Omental fat pad (tissue), 4 donors: ENCODE measurements at places on chromosomes 12 and 14.

- DNase-seq: no peak
Measured at GRCh38 chr14:97077687-97078086, 280.5 kb downstream of the VRK1 start.

DNA sequence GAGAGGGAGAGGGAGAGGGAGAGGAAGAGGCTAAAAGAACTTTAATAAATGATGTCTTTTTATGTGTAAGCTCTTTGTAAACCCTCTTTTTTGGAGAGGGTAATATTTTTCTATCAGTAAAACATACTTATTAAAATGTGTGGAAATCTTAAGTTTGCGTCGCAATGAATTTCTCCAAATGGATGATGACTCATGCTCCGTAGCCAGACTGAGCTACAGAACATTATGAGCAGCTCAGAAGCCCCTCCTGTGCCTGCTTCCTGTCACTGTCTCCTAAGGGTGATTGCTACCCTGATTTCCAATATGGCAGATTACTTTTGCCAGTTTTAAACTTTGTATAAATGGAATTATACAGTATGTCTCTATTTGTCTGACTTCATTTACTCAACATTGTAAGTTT, 13.0 kb upstream of the PYGL start:
- DNase-seq: no peak

- peak; percentile 14 for DNase-seq
Measured at GRCh38 chr14:101472518-101472849, 88.8 kb upstream of the DIO3 start.

GRCh38 chr14:38502239-38502638, 246.3 kb upstream of the CLEC14A start:
- no peak for DNase-seq

DNA sequence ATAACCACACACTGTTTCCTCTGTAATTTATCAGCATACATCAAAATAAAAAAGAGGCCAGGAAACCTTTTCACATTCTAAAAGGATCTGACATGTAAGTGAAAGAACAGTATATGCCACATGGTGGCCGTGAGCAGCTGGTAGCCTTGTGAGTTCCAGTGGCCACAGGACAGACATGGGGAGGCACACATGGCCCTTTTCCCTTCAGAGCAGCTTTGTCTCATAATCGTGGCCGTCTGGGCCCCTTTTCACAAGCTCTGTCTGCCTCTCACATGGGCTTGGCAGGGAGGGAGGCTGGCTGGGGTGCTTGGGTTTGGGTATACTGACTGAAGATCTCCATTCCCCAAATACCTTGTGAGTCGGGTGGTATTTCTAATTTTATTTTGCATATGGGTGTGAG, 1.5 kb upstream of the ZDHHC22 start:
- DNase-seq: no peak

DNA sequence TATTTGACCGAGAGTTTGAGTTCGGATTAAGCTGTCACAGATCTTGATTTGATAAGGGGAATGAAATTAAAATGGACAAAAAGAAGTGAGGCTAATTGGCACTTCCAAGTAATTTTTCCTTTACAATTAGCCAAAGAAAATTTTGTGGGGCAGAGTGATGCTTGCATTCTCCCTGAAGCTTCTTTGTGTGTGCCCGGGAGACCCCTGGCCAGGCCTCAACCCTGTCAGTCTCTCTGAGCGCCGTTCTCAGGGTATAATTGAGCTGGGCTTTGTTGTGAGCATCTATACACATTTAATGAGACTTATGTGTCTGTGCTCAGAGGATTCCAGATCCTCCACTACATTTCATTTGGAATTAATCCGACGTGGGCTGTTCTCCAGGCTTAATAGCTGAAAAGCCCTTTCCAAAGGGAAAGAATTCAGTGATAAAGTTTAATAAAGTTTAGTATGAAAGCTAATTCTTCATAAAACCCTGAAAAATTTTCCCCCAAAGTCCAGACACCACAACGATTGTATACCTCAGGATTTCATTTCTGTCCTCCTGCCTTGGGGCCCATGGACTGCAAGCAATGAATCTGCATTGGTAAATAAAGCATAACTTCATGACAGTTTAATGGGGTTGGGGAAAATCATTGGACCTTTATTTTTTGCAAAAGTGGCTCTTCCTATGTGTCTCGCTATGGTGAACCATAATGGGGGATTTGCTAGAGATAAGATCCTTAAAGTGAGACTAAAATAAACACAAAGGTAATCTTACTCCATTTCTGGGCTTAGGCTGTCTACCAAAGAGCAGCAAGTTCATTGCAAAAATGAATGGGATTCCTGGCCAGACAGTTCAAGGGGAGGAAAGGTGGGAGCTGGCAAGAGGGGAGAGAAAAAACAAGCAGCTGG, 292.6 kb downstream of the C12orf75 start:
- no peak for DNase-seq

DNA sequence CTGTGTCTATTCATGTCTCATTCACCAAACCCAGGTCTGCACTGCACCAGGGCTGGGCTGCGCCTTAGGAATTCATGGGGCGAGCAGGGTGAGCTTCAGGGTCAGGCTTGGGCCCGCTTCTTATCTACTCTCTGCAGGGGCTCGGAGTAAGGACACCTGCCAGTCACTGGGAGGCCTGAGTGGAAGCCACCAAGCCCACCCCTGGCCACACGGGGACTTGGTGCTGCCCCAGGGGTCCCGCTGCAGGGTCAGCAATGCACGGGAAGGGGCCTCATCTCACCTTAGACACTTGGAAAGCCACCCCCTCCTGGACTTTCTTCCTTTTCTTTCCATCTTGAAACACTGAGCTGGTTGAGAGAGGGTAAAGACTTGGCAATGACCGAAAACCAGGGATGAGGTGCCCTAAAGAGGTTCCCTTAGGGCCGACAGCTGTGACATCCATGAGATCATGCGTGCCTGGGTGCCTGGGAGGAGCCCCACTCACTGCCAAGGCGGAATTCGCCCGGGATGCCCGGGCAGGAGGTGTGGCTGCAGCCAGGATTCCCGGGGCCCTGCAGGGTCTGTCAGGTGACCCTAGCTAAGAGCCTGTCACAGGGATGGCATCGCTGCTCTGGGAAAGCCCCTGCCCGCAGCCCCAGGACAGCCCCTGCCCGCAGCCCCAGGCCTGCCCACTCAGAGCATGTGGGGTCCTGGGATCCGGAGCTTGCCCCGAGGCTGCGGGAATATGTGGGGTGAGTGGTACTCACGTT, 45.5 kb upstream of the EML1 start:
- DNase-seq: no peak

DNA sequence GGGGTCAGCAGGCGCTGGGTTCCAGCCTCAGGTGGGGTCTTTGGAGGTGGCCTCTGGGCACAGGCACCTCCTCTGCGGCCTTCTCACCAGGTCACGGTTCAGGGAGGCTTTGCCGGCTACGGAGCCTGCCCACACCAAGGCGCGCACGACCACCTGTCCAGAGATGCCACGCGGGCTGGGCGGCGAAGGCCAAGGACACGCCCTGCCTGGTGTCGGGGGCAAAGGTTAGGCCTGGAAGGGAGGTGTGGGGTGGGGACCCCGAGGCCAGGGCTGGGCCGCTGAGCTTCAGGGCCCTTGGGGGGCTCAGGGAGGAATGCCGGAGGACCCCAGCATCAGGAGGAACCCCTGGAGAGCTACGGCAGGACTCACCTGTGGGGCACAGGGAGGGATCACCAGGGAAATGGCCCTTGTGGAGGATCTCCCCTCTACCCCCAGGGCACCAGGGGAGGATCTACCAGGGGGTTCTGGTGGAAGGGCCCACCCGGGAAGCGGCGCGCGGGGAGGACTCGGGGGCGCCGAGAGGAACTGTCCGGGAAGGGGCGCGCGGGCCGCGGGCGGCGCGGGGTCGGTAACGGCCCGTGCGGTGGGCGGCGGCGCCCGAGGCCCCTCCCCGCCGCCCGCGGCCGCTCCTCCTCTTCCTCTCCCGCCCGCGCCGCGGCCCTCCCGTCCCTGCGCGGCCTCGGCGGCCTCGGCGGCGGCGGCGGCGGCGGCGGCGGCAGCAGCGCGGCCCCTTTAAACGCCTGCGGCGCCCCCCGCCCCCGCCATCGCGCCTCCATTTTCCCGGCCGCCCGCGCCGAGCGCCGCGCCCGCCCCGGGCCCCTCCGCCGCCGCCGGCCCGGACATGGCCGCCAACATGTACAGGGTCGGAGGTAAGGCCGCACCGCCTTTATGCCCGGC, at the start of gene MTA1:
Gene MTA1 (plus strand): TSS at position 633 of the 897 bp plus-strand sequence. CDS start 209 bp downstream, at position 842.
- no peak for DNase-seq

GRCh38 chr12:123273166-123273565, 1.5 kb upstream of the CDK2AP1 start:
- no peak for DNase-seq

GRCh38 chr14:91341751-91342154, 75.9 kb downstream of the CCDC88C start:
- no peak for DNase-seq

- no peak for DNase-seq
Measured at GRCh38 chr12:108173160-108173559, 44.1 kb downstream of the WSCD2 start.

DNA sequence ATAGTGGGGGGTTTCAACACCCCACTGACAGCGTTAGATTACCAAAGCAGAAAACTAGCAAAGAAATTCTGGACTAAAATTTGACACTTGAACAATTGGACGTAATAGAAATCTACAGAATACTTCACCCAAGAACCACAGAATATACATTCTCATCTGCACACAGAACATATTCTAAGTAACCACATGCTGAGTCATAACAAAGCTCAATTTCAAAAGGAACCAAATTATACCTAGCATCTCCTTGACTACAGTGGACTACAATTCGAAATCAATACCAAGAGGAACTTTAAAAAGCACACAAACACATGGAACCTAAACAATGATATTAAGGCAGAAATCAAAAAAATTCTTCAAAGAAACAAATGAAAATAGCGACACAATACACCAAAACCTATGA, 871.6 kb upstream of the MDGA2 start:
- DNase-seq: no peak

DNA sequence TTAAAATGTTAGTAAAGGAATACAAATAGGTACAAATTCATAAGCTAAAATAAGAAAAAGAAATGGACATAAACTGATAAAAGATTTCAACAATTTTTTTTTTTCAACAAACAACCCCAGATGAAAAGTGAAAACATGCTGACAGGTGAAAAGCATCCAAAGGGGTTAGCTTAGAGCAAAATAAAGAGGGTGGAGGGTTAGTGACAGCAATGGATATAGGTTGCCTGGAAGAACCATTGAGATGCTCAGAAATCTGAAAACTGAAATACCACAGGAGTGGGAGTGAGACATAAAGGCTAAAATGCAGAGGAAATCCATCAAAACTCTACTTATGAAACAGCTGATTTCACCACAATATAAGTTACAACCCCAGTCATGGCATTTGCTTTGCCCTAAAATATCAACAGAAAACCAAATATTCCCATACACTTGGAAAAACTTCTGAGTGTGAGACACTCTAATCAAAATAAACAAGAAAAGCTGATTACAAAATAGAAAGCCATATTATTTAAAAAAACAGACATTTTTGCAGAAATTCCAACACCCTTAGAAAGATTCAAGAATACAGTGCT, 136.3 kb upstream of the PLEKHG7 start:
- DNase-seq: no peak

DNA sequence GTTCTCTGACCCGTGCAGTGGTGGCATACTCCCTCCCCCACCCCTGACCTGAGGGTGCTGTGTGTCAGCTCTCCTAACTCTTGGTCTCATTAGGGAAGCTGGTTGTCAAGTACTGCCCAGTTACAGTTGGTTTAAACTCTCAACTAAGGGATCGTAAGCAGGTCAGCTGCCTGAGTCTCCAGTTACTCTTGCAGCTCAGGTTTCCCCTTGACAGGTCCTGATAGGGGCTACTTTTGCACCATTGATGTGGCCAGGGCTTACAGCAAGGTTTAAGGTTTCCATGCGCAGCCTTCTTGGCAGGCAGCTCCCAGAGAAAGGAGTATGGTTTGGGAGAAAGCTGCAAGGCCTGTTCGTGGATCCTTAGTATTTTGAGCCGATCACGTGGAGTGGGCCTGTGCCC, 74.5 kb downstream of the ETV6 start:
- no peak for DNase-seq

DNA sequence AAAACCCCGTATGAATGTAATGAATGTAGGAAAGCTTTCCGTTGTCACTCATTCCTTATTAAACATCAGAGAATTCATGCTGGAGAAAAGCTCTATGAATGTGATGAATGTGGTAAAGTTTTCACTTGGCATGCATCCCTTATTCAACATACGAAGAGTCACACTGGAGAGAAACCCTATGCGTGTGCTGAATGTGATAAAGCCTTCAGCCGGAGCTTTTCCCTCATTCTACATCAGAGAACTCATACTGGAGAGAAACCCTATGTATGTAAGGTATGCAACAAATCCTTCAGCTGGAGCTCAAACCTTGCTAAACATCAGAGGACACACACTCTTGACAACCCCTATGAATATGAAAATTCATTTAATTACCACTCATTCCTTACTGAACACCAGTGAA, 23.8 kb downstream of the ZNF891 start:
- DNase-seq: no peak

DNA sequence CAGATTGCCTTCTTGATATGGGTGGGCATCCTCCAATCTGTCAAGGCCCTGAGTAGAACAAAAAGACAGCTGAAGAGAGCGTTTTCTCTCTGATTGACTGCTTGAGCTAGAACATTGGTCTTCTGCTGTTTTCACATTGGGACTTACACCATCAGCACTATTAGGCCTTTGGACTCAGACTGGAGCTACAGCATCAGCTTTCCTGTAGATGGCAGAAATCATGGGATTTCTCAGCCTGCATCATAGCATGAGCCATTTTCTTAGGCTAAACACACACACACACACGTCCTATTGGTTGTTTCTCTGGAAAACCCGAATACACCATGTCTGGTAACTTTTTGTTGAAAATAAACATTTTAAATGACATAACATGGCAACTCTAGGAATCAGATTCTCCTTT, 15.8 kb upstream of the PPM1A start:
- no peak for DNase-seq

DNA sequence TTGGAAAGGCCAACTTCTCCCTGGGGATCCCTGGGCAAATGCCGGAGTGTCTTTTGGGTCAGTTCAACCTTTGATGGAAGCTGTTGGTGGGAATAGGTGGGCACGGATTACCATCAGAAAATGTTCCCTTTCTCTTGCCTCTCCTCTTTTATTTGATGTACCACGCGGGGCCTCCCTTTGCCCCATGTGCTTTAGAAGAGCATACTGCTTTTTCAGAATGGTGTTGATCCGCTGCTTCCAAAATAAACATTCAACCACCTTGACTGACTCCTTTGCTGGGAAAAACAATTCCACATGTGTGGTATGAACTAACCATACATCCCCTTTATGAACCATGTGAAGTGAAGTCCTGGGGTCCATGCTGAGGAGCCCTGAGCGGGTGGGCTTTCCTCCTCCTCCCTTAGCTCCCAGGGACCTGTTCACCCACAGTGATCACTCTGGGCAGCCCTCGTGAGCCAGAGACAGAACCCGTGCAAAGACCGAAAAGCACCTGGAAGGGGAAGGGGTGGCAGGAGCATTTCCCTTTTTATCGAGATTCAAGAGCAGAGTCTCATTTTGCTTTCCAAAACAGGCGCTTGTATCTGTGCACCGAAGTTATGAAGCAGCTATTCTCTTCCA, 44.2 kb upstream of the PRMT8 start:
- no peak for DNase-seq

- peak; percentile 32 for DNase-seq
Measured at GRCh38 chr12:57280211-57281062, 29.4 kb upstream of the STAC3 start.

GRCh38 chr12:19220852-19221466, 91.4 kb downstream of the PLEKHA5 start:
- DNase-seq: no peak

- DNase-seq: no peak
Measured at GRCh38 chr12:109582636-109583035, 9.0 kb downstream of the MVK start.

GRCh38 chr14:80428171-80428570, 216.9 kb upstream of the DIO2 start:
- no peak for DNase-seq
